Left lung (tissue), 14 donors: ENCODE measurements at places on chromosomes 11 and 22. TPM values are rescaled to one million over a fixed set of nuclear protein-coding genes. Genes with fewer than 3 reads are reported as not detected.

The DESI1 gene
- 42.9 TPM for total RNA-seq

The BRSK2 gene
- 0.32 TPM for total RNA-seq

The MPEG1 gene
- 23.5 TPM for total RNA-seq

The UPB1 gene
- total RNA-seq, result 2.2 TPM

The CBLIF gene
- not detected for total RNA-seq

DNA sequence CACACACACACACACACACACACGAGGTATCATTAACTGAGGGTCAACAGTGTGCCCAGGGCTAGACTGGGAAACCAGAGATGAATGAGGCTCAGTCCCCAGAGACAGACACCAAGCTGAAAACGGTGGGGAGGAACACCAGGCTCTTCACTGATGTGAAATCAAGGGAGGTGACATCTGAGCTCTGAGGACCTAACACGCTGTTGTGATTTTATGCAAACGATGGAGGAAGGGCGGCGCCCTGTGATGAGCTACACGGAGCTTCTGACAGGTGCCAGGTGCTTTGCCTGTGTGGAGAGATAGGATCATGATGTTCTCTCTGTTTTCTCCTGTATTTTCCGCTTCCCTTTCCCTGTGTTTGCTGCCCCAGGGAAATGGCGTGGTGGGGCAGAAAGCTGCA lies 6.5 kb upstream of the CYB5R3 start:
- DNase-seq, result peak; percentile 13

DNA sequence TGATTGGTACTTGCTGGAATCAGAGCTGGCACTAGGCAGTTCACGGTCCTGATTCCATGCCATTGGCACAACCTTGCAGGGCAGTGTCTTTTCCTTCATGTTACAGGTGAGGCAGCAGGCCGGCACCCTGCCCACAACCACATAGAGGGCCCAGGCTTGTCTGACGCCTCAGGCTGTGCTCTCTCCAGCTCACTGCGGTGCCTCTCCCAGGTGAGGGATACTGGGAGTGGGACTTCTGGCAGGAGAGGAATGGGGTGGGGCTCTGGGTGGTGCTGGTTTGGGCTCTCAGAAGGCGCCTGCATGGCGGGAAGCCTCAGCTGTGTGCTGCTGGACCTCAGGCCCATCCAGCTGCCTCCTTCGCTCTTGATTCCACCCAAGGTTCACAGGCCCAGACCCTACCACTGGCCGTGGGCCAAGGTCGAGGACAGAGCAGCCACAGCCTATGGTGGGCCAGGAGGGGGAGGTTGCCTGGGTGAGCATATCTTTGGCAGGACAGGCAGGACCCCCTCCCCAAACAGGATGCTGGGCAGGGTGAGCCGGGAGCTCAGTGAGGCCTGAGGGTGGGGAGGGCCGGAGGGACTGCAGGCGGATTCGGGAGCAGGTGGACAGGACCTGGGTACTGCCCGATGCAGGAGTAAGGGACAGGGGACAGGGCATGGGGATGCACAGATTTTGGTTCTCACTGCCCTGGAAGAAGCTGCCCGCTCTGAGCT lies 7.0 kb upstream of the MPPED1 start:
- DNase-seq, result no peak

DNA sequence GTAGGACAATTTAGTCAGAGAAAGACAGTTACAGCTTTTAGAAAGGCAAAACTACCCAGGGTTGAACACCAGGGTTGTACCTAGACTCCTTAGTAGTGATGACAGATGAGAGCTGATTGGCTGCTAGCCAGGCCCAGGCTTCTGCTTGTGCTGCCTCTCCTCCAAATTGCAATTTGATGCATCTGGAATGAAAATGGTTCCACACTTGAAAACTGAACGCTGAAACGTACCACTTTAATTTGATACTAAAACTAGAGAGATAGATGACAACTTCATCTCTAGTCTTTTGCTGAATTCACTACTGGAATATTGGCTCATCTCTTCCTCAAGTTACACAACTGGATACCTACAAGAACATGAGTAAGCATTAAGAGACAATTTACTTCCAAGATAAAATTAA lies 19.2 kb upstream of the FNBP4 start:
- no peak for DNase-seq

DNA sequence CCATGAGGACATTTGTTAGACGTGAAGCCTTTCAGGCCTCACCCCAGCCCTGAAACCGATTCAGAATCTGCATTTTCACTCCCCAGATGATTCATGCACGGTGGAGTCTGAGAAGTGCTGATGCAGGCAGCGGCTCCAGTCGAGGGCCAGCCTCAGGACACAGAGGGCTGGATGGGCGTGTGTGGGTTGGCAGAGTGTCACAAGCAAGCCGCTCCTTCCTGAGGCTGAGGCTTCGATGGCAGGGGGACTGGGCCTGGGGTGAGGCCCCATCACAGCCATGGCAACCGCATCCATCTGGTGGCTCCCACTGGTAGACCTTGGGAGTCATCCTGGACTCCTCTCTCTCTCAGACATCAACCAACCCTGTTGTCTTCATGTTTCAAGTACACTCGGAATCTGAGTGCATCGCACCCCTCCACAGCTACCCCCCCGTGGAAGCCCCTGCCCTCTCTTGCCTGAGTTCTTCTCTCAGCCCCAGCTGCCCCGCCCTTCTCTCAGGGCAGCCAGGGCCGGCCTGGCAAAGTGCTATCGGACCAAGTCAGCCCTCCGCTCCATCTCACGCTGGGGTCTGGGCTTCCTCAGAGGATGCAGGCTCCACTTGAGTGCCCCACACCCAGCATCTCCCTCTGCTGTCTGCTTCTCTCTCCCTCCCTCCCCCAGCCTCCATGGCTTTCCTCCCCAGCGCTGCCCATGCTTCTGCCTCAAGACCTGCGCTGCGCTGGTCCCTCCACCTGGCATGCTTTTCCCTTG lies 10.6 kb downstream of the KCNC1 start:
- no peak for DNase-seq

DNA sequence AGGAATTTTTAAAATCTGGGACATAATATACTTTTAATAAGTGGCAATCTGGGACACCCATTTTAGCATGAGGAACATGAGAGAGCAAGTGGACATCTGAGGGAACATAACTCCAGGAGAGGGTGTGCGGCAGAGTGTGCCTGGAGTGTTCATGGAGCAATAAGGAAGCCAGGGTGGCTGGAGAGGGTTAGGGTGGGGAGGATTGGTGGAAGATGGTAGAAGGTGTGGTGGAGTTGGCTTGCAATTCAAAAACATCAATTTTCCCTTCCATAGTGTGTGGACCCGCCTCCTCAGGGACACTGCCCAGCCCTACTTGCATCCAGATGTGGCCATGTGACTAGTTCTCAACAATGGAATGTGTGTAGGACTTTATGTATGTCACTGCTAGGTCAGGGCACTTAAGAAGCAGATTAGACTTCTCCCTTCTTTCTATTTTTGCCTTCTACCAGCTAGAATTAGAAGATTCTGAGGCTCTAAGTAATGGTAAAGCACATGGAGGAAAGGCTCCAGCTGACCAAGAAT lies 4.4 kb upstream of the DENND5A start:
- no peak for DNase-seq

- no peak for DNase-seq
These were observed 509.0 kb upstream of the LARGE1 start for GRCh38 chr22:34429314-34429713.

GRCh38 chr11:32939866-32940265 lies 47.3 kb downstream of the QSER1 start:
- no peak for DNase-seq

DNA sequence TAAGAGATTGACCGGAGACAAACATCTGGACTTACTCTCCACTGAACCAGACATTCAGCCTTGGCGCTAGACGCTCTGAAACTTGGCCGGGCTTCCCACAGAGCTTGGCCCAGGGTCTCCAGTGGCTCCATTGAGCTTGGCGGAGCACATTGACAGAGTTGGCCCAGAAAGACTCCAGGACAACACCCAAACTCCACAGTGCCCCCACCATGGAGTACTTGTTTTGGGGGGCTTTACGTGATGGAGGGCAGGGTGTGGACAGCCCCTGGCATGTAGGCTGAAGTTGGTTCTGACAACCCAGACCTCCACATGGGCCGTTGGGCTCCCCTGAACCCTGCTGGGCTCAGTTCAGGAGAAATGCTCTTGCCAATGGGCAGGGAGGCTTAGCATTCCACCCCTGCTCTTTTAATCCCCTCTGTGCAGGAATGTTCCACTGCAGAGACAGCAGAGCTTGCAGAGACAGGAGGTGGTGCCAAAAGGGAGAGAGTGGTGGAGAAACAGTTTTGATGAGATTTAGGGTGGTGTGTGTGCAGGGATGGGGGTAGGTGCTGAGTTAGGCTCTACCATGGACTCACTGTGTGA lies 102.4 kb upstream of the TIMP3 start:
- no peak for DNase-seq

GRCh38 chr11:47433157-47433556 lies 6.9 kb upstream of the PSMC3 start:
- DNase-seq, result no peak
